ENCODE measurements at places on chromosomes 12 and 14.

DNA sequence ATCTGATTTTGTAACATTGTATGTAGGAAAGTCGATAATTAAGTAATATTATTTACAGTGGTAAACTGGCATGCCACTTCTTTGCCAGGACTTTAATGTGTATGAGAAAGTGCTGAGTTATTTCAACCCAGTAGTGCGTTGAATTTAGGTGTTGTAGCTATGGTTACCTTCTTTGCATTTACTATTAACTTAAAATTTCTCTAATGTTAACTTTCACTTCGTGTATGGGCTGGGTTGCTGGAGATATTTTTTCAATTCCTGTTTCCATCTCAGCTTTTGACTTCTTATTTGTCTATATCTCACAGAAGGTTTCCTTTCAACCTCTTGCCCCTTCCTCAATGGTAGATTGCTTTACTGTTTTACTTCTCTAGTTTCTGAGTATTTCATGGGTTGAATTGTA is 1345.6 kb downstream of the FSCB start:
- no peak for DNase-seq

DNA sequence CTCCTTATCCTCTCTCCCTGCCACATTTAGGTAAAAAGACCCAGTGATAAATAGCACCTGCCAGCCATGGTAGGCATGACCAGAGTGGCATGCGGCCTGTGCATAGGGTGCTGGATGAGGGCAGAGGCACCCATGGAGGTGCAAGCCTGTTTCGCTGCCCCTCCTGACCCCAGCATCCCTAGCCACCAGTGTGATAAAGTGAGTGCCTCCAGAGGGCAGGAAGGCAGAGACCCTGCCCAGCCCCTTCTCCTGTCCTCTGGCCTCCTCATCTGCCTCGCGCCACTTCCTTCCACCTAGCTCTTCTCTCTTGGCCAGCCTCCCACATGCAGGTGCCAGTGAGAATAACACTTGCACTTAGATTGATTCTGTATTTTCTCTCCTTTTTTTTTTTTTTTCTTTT is 108.3 kb upstream of the FUT8 start:
- no peak for DNase-seq

- DNase-seq, result no peak
Observed at GRCh38 chr12:113016796-113017195, 38.5 kb downstream of the OAS2 start.

GRCh38 chr12:112627851-112628250 is 163.7 kb upstream of the RPH3A start:
- DNase-seq, result no peak

GRCh38 chr12:67989184-67989920 is at the start of gene IFNG-AS1:
Gene IFNG-AS1, plus strand, starts transcription at chr12:67989447.
- DNase-seq, result no peak

GRCh38 chr14:65958664-65959562 is 527.3 kb upstream of the CCDC196 start:
- peak; percentile 29 for DNase-seq

DNA sequence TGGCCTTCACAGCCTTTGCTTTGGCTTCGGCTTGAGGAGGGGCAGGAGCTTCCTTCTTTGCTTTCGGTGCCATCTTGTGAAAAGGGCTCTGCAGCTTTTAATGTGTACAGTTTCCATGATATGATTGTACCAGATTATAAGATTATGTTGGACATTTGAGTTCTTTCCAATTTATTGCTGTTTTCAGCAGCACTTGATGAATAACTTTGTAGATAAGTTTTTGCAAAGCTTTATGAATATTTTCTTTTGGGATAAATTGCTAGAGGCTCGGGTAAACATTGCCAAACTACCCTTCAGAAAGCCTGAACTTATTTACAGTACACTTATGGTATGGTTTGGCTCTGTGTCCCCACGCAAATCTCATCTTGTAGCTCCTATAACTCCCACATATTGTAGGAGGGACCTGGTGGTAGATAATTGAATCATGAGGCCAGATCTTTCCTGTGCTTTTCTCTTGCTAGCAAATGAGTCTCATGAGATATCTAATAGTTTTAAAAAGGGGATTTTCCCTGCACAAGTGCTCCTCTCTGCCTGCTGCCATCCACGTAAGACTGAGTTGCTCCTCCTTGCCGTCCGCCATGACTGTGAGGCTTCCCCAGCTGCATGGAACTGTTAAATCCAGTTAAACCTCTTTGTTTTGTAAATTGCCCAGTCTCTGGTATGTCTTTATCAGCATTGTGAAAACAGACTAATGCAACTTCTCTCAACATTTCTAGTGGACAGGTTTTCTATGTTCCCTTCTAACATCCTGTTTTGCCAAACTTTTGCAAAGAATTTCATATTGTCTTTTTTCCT is 70.4 kb downstream of the RCOR1 start:
- no peak for DNase-seq

DNA sequence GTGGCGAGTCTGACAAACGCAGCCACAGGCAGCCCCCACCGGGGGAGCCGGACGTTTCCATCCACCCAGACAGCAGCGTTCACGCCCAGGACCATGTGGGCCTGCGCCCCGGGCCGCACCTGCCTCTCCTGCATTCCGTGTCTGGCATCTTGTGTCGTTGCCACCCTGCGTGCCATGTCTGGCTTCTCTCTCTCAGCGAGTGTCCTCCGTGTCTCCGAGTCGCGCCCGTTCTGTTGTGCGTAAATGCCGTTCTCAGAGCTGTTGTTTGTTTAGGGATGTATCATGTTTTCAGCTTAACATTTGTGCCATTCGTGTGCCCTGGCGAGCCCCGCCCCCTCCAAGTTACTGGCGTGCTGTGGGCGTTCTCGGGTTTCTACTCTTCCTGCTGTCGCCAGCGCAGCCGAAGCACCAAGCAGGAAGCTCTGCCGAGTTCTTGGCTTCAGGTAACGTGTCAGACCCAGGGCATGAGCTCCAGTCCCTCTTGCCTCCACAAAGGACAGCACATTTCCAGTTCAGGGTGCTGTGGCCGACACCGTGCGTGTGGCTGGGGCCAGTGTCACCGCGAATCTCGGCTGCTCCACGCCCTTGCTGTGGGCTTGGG is 34.6 kb downstream of the NOC4L start:
- no peak for DNase-seq

- no peak for DNase-seq
Observed at GRCh38 chr14:99072956-99073355, 199.0 kb downstream of the BCL11B start.

GRCh38 chr12:47881826-47882427 is 22.9 kb downstream of the VDR start:
- DNase-seq, result peak; percentile 98

DNA sequence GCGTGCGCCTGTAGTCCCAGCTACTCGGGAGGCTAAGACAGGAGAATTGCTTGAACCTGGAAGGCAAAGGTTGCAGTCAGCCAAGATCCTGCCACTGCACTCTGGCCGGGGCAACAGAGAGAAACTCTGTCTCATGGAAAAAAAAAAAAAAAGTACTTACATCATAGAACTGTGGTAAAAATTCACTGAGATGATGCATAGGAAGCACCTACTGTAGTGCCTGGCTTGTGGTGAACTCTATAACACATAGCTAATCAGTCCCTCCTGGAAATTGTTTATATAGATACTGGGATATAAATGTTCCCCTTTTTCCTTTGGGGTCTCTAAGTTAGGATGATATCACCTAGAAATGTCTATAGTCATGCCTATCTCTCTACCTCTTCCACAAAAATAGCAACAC is 89.7 kb upstream of the CPM start:
- DNase-seq, result peak; percentile 32

DNA sequence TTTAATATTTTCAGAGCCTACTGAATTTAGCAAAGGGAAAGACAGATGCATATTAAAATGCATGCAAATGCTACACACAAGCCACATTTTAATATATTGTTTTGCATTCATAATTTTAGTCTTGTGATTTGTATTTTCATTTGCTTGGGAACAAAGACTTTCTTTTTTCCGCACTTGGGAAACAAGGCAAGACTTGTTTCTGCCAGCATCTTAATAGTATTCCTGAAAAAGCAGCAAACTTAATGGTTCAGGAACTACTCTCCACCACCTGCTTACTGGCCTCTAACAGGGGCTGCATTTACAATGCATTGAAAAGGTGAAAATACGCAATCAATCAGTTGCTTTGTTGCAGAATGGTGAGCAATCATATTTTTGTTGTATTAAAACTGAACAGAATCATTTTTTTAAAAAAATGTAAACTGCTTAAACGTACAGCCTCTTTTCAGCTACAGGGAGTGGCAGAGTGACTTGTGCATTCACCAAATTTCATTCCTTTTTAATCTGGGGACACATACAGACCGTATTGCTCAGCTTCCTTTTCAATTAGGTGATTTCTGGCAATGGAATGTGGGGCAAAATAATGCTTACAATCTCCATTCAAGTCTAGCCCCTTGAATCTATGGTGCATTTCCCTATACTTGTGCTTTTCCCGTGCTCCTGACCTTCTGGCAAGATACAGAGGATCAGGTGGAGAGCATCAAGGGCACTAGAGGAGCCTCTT is 144.1 kb upstream of the BTG1 start:
- DNase-seq, result peak; percentile 87

DNA sequence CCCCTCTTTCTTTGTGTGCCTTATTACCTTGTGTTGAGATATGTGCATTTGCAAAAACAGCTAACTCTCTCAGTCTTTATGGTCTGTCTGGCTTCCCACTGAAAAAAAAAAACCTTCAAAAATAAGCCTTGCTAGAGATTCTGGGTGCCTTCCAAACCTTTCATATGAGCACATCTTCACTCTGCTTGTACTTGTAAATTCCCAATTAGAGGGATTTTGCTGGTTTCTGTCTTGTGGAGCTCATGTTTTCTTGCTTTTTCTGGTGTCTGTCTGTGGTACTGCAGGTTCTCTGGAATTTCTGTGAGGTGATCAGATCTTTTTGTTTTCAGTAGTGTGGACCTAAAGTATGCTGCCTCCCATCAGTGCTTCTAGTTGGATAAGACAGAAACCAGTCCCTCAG is 100.1 kb downstream of the PIK3C2G start:
- DNase-seq, result no peak

DNA sequence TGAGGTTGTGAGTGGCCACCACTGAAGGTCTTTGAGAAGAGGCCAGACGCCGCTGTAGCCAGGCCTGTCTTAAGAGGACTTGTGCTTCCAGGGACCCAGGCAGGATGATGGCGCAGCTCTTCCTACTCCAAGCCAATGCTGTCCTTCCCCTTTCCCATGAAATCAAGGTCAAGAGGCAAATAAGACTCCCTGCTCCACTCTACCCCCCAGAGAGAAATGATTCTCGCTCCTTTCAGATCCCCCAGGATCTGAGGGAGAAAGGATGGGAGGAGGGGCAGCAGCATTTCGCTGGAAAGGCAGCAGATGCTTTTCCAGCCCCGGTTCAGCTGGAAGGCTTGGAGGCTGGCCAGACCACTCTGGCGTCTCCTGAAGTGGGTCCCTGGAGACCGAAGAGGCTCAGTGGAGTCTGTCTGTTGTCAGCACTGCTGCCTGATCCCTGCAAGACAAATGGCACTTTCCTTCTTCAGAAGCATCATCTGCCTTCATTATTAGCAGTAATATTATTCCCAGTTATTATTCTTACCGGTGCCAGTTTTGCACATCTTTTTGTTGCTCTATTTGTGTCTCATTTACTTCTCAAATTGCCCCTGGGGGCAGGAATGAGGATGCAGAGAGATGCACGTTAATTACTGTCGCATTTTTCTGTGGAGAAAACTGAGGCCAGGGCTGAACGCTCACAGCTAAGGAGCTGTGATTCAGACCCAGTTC is 51.4 kb downstream of the C14orf132 start:
- DNase-seq, result peak; percentile 96

- peak; percentile 68 for DNase-seq
Observed at GRCh38 chr12:132222096-132222807, 78.0 kb downstream of the NOC4L start.

DNA sequence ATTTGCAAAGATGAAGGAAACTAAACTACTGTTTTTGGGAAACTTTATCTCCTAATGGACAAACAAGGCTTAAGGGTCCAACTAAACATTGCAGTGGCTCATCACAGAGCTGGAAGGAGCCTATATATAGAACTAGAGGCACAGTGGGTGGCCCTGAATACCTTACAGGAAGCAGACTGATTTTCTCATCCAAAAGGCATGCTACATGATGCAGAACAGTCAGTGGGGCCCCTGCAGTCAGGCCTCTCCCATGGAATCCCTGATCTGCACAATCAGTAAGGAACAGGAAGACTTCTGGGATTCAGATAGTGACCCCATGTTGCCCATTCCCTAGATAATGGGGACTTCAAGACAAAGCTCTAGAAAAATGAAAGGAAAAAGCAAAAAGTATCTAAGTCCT is 1.9 kb upstream of the LLPH start:
- peak; percentile 95 for DNase-seq

- DNase-seq, result no peak
Observed at GRCh38 chr12:122989225-122989839, 8.9 kb downstream of the ARL6IP4 start.

DNA sequence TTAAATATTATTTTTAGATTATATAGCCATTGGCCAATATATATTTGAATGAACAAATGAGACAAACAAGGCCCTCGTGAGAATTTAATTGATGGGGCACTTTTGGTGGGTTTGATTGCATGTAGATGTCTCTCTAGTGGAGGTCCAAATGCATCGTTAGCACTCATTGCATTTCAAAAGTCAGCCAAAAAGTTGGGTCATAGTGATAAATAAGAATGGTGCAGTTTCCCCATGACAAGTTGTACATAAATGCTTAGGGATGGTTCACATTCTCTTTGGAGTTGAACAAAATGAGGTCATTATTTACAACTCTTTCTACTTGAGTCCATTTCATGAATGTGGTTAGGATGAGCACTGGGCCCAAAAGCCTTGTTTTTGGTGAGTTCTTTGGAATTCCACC is 1.0 kb downstream of the BEST3 start:
- DNase-seq, result no peak

- no peak for DNase-seq
Observed at GRCh38 chr12:120169946-120170345, 24.6 kb downstream of the GCN1 start.

DNA sequence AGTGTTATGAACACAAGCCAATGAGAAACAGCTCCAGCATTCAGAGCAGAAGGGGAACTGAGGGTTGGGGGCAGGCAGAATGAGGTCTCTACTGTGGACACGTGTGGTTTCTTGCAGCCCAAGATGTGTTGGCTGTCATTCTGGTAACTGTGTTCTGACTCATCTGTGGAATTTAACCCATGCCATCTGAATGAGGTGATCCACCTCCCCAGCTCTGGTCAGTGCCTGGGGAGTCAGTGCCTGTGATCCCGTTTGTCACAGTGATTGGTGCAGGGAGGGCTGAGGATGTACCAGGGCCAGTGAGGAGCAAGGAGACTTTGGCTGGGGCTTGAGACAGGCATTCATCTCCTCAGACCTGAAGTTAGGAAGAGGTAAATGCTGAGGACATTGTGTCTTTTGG is 216.8 kb downstream of the MSRB3 start:
- DNase-seq, result peak; percentile 88

DNA sequence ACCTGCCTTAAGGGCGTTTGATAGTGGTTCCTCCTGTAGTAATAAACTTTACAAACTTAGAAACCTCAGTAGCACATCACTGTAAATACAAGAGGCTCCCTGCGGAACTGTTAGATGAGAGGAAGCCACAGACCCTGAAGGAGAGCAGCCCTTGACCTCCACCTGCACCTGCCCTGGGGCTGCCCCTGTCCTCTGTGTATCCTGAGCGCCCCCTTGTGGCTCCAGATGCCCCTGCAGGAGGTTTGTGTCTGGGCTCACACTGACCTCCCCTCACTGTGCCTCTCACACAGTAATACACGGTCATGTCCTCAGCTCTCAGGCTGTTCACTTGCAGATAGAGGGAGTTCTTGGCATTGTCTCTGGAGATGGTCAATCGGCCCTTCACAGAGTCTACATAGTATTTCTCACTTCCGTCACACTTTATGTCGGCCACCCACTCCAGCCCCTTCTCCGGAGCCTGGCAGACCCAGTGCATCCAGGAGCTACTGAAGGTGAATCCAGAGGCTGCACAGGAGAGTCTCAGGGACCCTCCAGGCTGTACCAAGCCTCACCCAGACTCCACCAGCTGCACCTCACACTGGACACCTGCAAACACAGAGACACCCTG is 1059.8 kb downstream of the TMEM121 start:
- DNase-seq, result no peak

All from fibroblast of skin of right biceps (primary cell).